ENCODE measurements at places on chromosomes 11 and 22. TPM values are rescaled to one million over a fixed set of nuclear protein-coding genes. Genes with fewer than 3 reads are reported as not detected.
A peak's percentile ranks its signal among the peaks of the same experiment; 100 is the strongest.

GRCh38 chr11:68932933-68933577 is 29.4 kb downstream of the IGHMBP2 start:
- H3K4me3 ChIP-seq = no peak overlapping the region
- DNase-seq = no peak
- H3K4me1 ChIP-seq = no peaks in the 10 kb centered on the region
- peaks cover 18% of the 10 kb centered on the region for H3K36me3 ChIP-seq

DNA sequence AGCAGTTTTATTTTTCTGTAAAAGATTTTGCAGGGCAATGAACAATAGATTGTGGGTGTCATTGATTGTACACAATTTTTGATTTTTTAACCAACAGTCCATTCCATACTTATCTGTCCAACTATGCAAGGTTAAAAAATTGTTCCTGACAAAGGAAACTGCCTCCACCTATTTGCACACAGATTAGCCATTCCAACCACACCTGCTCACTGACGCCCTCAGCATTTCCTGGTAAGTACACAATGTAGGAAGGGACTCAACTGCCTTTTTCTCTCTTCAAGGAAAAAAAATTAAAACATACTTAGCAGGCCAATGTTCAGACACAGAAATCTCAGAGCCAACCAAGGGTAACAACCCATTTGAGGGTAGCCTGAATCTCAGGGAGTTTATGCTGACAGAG is 4.3 kb upstream of the FUT4 start:
- H3K4me1 ChIP-seq = peaks cover 8% of the 10 kb centered on the region
- H3K27ac ChIP-seq = no peak overlapping the region
- H3K4me3 ChIP-seq = no peak overlapping the region
- no peak for DNase-seq

- H3K27me3 ChIP-seq = peaks cover 22% of the 10 kb centered on the region
- DNase-seq = peak; percentile 38
- no peaks in the 10 kb centered on the region for H3K36me3 ChIP-seq
- peak overlapping the region; percentile 0 for H3K27ac ChIP-seq
Measured at GRCh38 chr11:69558519-69558941, 77.1 kb downstream of the LINC01488 start.

Gene CDC42EP2
- 1.2 TPM for total RNA-seq

Gene ESAM
- total RNA-seq = 0.60 TPM

Gene PANX3
- total RNA-seq = not detected

Measured in activated CD8-positive, alpha-beta T cell treated with anti-CD3 and anti-CD28 coated beads for 36 hours (primary cell).